ENCODE measurements at places on chromosomes 6 and 20.

DNA sequence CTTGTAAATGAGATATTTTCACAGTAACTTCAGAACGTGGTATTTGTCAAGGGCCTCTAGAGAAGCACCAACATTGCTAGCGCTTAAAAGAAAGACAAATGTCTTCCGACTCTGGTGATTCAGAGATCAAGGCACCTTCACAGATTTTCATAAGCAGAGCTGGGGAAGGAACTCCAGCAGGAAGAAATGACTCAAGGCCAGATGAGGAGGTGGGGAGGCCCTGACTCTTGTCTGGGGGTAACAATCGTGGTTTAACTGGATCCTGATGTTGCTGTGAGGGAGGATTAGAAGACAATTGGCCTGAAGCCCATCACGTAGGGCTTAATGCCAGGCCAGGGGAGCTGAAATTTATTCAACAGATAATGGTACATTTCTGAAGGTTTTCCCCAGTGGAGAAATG, 122.9 kb upstream of the QKI start:
- DNase-seq: no peak

- no peak for DNase-seq
Observed at GRCh38 chr20:16699293-16699692, 30.5 kb upstream of the SNRPB2 start.

- DNase-seq: no peak
Observed at GRCh38 chr6:122872311-122872710, 83.3 kb downstream of the SMPDL3A start.

DNA sequence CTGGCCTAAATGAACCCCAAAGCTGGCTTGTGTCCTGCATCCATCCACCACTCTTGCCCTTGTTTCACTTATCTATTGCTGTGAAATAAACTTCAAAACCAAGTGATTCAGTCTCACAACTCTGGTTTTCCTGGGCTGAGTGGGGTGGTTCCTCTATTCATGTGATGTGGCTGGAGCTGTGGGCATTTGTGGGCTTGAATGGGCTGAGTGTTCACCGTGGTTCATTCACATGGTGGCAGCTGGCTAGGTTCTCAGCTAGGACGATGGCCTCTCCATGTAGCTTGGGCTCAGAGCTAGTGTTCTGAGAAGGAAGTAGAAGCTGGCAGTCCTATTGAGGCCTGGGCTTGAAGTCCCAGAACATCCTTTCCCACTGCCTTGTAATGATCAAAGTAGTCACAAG, 30.4 kb downstream of the FKBP1A start:
- DNase-seq: no peak

DNA sequence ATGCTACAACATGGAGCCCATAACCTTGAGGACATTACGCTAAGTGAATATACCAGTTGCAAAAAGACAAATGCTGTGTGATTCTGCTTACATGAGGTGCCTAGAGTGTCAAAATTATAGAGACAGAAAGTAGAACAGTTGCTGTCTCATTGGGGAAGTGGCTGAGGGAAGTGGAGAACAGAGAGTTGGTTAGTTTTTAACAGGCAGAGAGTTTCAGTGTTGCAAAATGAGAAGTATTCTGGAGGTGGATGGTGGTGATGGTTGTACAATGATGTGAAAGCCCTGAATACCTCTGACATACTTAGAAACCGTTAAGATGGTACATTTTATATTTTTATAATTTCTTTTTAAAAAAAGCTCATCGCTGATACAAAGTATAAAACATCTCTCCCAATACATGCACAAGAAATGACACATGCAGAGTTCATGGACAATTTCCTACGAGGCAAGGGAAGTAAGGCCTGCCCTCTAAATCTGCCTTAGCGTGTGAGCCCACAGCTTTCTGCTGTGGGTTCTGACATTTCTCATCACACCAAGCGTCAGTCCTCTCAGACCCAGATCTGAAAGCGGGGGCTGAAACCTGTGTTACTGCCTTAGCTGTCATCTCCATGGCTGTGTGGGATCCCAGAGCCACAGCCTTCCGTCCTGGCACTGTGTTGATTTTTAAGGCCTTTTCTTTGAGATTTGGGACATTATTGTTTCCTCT, 126.0 kb downstream of the RNASET2 start:
- DNase-seq: no peak

GRCh38 chr6:83637953-83638352, 70.9 kb downstream of the SNAP91 start:
- no peak for DNase-seq

DNA sequence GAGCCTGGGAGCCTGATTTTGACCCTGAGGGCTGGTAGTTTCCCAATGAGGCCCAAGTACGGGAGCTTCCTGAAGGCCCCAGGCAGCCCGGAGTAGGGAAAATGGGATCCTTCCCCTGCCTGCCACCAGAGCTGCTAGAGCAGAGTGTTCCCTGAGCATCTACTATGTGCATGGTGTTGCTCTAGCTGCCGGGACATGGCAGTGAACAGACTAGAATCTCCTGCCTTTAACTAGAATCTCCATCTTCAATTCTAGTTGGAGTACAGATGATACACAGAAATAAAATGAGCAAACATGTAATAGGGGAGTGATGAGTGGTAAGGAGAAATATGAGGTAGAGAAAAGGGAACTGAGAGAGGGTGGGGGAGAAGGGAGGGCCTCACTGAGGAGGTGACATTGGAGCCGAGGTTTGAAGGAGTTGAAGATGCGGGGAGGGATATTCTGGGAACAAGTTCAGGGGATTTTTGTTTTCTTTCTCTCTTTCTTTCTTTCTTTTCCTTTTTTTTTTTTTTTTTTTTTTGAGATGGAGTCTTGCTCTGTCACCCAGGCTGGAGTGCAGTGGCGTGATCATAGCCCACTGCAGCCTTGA, 18.5 kb downstream of the VSTM2L start:
- no peak for DNase-seq

- no peak for DNase-seq
Observed at GRCh38 chr20:11302436-11302835, 615.3 kb upstream of the BTBD3 start.

DNA sequence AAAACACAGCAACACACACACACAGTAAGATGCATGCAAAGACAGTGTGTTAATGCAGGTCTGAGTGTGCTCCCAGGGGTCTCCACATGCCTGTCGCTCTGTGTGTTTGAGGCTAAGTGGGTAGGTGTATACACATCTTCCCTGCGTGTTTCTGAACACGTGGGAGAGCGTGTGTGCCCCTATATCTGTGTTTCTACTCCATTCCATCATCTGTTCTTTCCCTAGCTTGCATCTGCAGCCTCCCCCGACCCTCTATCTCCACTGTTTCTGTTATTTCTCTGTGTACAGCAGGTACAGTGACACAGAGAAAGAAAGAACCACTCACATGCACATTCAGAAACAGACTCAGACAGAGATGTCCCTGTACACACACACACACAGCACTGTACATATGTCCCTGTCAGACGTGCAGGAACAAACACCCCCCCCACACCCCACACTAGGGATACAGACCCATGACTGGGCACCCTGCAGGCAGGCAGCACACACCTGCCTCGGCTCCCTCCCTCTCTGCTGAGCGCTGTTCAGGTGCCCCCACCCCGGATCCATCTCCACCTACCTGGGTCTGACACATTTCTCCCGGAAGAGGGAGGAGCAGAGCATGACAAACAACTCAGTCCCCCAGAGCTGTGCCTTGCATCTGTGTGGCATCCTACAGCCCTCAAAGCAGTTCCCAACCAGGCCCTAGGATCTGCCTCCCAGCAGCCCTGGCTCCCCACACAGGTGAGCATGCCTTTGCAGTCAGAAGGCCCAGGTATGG, 27.6 kb downstream of the KCNK15 start:
- DNase-seq: no peak

DNA sequence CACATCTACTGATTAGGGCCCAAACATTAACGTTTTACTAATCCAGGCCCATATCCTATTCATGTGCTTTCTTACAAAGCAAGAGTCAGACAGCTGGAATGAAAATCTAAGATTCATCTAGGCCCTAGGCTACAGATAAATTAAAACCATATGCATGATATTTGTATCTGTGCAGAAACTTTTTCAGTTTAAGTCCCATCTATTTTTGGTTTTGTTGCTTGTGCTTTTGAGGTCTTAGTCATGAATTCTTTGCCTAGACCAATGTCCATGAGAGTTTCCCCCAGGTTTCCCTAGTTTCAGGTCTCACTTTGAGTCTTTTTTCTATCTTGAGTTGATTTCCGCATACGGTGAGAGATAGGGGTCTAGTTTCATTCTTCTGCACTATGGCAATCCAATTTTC, 20.2 kb downstream of the ADNP start:
- DNase-seq: no peak

DNA sequence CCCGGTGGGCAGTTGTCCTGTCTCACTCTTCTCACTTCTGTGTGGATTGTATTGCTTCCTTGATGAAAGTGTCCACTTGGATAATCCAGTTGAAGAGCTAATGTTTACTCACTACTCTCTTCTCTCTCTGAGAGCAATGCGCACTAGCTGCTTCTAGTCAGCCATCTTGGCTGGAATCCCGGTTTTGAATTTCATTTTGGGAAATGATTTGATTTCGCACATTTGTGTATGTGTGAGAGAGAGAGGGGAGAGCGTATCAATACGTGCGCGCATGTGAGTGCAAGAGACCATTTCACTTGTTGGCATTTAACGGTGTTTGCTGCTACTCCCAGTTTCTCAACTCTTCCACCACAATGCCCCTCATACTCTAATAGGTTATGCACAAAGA, 67.8 kb downstream of the KLHL32 start:
- DNase-seq: no peak

DNA sequence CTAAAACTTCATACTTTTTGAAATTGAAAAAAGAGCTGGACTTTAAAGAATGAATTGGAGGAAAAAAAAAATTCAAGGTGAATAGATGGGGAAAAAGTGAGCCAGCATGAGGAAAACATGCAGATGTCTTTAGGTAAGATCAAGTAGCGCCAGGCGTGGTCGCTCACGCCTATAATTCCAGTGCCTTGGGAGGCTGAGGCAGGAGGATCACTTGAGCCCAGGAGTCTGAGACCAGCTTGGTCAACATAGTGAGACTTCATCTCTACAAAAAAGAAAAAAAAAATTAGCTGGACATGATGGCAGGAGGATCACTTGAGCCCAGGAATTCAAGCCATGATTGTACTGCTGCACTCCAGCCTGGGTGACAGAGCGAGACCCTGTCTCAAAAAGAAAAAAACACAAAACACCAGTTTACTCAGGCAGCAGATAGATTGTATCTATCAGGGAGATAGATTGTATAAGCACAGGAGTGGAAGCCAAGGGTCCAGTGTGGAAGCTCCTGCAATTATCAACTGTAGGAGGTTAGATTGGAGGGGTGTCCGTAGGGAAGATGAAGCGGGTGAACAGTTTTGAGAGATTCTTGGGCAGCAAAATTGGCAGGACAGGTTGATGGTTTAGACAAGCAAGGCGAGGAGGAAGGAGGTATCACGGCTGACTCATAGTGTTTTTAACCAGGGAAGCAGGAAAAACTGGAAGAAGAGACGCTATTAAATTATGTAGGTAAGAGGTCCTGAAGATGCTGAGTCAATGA, 97.6 kb upstream of the ZNF217 start:
- DNase-seq: no peak

DNA sequence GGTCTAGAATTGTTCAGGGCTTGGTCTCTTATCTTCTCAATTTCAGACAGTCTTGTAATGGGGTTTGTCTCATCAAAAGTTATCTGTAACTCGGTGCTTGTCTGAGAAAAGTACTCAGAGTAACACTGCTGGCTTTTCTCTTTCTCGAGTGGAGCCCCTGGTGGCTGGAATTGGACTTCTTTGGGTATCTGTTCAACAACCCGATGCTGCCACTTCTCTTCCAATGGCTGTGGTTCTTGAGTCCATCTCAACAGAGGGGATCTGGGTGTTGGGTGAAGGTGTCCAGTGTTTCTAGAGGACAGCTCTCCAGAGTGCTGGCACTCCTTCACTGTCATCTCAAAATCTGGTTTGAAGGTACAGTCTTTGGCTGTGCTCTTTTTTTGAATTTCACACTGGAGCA, 24.6 kb downstream of the DST start:
- DNase-seq: no peak

GRCh38 chr6:63644668-63645326, 9.2 kb downstream of the PHF3 start:
- DNase-seq: no peak

DNA sequence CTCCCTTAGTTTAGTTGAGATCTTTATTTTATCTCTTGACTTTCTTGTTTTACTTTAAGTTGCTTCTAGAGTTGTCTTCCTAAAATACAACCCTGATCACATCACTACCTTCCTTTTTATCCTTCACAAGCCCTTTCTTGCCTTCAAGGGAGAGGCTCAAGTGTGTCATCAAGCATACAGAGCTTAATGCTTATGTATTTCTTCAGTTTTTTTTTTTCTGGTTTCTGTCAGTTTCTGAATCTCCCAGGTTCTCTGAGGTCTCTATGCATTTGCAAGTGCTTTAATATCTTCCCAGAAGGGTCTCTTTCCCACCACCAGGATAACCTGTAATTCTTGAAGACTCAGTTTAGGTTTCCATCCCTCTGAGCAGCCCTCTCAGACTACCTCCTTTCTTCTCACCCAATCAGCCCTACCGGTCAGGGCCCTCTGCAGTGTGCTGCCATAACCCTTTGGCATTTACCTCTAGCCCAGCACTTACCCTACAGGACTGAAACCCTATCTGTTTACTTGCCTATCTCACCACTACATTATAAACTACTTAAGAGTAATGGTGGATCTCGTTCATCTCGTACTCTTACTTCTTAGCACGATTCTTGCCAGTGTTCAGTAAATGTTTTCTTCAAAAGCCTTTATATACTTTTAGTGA, 36.9 kb downstream of the EYA4 start:
- no peak for DNase-seq

GRCh38 chr6:70051197-70052124, 185.1 kb downstream of the COL19A1 start:
- DNase-seq: no peak

GRCh38 chr6:38261626-38262025, 378.1 kb downstream of the BTBD9 start:
- DNase-seq: no peak

DNA sequence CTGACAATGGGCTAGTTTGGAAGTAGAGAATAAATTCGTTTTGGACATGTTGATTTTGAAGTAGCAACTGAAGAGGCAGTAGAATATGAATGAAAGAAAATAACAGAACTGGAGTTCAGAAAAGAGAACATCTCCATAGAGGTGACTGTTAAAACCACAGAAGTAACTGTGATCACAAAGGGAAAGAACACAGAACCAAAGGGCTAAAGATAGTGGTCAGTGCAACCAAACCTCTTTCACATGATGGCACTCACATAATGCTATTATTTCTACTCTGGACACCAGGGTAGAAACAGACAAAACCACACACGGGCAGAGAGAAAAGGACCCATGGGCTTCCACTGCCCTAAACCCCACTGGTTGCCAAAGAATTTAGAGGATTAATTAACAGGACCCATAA, 58.5 kb downstream of the CDK19 start:
- DNase-seq: no peak

DNA sequence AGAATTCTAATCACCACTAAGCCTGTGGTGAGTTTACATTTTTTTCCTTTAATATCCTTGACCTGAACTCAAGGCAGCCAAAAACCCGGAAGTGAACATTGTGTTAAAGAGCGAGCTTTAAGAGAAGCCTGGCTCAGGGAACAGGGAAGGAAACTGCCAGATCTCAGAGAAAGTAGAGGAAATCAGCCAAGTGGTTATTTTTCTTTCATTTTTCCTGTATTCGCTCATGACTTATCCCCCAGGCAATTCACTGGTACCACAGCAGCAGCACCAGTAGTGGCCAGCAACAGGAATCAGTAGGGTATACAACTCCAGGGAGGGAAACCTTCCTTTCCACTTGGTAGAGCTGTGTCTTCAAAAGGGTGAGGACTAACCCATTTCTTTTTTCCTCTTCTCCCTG, 89.6 kb upstream of the HMGCLL1 start:
- DNase-seq: no peak

All from T follicular helper cell (primary cell).